ENCODE measurements at places on chromosomes 11 and 22.
A peak's percentile ranks its signal among the peaks of the same experiment; 100 is the strongest.

DNA sequence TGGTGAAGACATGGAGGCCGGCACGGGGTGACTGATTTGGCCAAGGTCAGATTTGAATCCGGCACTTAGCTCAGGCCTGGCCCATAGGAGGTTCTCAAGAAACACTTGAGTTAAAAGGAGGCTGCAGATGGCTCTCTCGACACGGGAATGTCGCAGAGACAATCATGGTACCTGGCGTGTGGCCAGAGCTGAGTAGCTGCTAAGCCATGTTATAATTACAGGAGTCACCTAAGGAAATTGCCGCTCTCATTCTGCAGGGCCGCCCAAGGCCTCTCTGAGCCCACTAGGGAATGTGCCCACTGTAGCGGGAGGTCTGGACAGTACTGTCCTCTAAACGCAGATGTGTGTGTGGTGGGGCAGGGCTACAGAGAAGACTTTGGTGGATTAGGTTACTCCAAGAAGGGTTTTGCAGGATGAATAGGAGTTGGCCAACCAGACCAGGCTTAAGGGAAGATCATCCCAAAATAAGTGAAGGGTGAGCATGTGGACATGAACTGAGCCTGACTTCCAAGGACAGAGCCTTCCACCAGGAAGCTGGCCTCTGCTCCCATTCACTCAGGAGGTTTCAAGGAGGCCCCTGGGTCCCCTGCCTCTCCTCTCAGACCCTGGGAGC, 19.3 kb upstream of the PRR5 start:
- DNase-seq, result no peak

GRCh38 chr11:71418643-71419042, 29.6 kb downstream of the DHCR7 start:
- peak; percentile 27 for DNase-seq

DNA sequence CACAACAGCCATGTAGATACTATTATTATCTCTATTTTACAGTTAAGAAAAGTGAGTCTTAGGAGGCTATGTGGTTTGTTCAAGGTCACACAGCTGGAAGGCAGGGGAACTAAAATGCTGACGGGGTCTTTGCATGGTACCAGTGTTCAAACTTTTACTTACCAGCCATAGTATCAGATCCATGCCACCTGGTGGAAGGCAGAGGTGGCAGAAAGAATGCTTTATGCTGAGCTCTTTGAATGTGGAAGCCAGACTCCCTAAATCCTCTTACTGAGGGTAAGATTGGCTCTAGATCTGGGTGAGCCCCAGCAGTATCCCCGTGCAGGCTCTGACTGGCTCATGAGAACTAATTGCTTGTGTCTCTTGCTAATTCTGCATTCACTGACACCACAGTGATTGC, 54.3 kb upstream of the NAV2 start:
- DNase-seq, result no peak

- no peak for DNase-seq
These were observed 107.1 kb upstream of the RASSF10 start for GRCh38 chr11:12901874-12902481.

DNA sequence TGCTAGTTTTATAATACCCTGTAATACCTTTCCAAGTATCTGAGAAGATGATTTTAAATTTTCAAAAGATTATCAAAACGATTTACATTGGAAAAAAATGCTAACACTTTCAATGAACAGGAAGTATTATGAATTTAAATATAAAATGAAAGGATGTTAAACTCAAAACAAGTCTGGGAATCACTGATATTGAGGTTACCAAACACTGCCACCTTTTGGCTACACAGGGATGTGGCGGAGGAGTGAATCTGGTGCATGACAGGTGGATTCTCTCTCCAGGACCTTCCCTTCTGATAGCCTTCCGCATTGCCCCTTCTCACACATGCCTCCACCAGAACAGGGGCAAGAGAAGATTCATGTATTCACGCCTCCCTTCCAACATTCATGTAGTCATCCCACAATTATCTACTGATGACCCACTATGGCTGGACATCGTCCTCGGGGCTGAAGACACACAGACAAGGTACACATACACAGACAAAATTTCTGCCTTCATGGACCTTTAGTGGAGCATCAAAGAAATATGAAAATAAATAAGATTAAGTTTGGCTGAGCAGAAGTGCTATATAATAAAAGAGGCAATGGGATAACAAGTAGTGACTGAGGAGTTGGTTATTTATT, 34.7 kb downstream of the ATG16L2 start:
- no peak for DNase-seq

Measured in posterior cingulate gyrus (tissue), 11 donors.